ENCODE measurements at places on chromosomes 1 and 21.

- DNase-seq, result peak; percentile 21
Observed at GRCh38 chr21:33931799-33932390, 16.3 kb upstream of the ATP5PO start.

- peak; percentile 2 for DNase-seq
Observed at GRCh38 chr21:28174701-28175100, 818.0 kb downstream of the LTN1 start.

- DNase-seq, result no peak
Observed at GRCh38 chr1:157429601-157430240, 122.6 kb downstream of the FCRL5 start.

DNA sequence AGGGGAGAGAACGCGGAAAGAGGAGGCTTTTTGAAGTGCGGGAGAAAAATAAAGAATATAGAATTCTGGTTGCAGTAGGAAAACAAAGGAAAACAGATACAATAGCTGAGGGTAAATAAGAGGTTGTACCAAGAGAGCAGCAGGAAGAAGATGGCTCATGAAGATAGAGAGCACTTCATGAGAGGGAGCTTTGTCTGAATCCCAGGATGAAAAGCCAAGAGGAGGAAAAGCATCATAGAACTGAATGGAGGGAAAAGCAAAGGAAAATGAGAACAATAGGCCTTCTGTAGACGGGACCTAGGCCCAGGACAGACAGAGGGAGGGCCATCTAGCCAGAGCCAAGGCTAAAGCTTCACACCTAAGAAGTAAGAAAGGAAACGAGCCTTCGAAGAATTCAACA lies 49.5 kb downstream of the ATP6V1G3 start:
- no peak for DNase-seq

DNA sequence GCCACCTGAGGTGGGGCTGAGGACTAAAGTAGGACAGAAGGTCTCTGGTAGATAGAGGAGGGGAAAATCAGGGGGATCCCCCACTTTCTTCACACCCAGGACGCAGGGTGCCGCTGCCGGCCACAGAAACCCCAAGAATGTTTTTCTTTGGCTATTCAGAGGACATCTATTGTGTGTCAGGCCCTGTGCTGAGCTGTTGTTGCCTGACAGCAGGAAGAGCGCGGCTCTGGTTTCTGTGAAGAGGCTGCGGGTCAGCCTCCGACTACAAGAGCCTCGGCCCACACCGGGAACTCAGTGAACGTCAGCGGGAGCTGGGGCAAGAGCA lies 407 bp upstream of the PIGV start:
- DNase-seq, result peak; percentile 66

DNA sequence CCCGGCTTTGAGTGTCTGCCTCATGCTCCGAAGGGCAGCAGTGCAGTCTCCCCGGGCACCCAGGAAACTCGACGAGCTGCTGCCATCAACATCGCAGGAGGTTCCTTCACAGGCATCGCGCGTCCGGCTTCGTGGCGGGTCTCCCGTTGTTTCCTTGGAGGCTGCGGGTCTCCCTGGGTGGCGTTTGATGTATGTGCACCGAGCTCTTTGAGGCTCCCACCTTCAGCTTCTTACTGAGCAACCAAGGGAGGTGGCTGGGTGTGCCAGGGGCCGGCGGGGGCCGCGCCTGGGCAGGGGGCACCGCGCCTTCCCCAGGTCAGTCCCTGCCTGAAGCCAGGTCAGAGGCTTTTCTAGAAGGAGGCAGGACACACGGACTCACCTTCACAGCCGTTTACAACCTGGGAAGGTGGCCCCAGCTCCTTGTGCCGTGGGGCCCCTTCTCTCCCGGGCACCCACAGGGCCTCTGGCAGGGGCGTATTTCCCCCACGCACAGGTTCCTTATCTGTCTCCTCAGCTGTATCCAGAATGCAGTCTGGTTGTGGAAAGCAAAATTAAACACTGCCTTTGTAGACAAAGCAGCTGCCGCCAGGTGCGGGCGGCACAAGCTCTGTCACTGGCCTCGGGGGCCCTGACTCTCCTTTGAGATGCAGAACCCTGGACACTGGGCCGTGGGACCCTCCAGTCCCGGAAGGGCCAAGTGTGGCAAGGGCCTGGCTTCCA lies 21.7 kb upstream of the PEX10 start:
- no peak for DNase-seq

GRCh38 chr1:61079898-61080336 lies 2.4 kb upstream of the NFIA start:
- DNase-seq, result peak; percentile 81

- no peak for DNase-seq
Observed at GRCh38 chr1:165182975-165183374, 173.5 kb downstream of the LMX1A start.
